Astrocyte (in vitro differentiated cells and primary cell): ENCODE measurements at places on chromosomes 2 and 18. TPM values are rescaled to one million over a fixed set of nuclear protein-coding genes. Genes with fewer than 3 reads are reported as not detected.

Gene EGR4
- total RNA-seq = not detected in 2 replicates

Gene PKDCC
- 6.9 and 9.7 TPM in 2 replicates for total RNA-seq

Gene CCDC121
- 1.2 and 1.6 TPM in 2 replicates for total RNA-seq

Gene ZEB2
- 84.9 and 90.9 TPM in 2 replicates for total RNA-seq

Gene MZT2A
- 97.1 and 105 TPM in 2 replicates for total RNA-seq

Gene SERPINB10
- total RNA-seq = not detected in 2 replicates

Gene EIF2AK3
- total RNA-seq = 26.3 and 27.1 TPM in 2 replicates

Gene MARCO
- total RNA-seq = not detected in 2 replicates

Gene RPIA
- total RNA-seq = 11.4 and 13.3 TPM in 2 replicates

Gene TRIB2
- 22.6 and 28.6 TPM in 2 replicates for total RNA-seq

Gene DRC1
- 0.27 and 0.41 TPM in 2 replicates for total RNA-seq

Gene GLS
- total RNA-seq = 189 and 194 TPM in 2 replicates

Gene ANKRD30B
- total RNA-seq = not detected in 2 replicates

Gene GAL3ST2
- total RNA-seq = not detected in 2 replicates

Gene PAIP2B
- total RNA-seq = 1.7 TPM in 2 replicates

Gene RGPD4
- total RNA-seq = not detected in 2 replicates

Gene MYO7B
- total RNA-seq = 0.34 and 0.77 TPM in 2 replicates

Gene CTAGE1
- total RNA-seq = 0.12 and 0.30 TPM in 2 replicates

Gene SPATA3
- total RNA-seq = not detected in 2 replicates

Gene CCDC85A
- 6.1 and 8.9 TPM in 2 replicates for total RNA-seq

Gene REG3A
- not detected in 2 replicates for total RNA-seq
